SIG-M5 (cell line): ENCODE measurements at places on chromosomes 7 and 10.

DNA sequence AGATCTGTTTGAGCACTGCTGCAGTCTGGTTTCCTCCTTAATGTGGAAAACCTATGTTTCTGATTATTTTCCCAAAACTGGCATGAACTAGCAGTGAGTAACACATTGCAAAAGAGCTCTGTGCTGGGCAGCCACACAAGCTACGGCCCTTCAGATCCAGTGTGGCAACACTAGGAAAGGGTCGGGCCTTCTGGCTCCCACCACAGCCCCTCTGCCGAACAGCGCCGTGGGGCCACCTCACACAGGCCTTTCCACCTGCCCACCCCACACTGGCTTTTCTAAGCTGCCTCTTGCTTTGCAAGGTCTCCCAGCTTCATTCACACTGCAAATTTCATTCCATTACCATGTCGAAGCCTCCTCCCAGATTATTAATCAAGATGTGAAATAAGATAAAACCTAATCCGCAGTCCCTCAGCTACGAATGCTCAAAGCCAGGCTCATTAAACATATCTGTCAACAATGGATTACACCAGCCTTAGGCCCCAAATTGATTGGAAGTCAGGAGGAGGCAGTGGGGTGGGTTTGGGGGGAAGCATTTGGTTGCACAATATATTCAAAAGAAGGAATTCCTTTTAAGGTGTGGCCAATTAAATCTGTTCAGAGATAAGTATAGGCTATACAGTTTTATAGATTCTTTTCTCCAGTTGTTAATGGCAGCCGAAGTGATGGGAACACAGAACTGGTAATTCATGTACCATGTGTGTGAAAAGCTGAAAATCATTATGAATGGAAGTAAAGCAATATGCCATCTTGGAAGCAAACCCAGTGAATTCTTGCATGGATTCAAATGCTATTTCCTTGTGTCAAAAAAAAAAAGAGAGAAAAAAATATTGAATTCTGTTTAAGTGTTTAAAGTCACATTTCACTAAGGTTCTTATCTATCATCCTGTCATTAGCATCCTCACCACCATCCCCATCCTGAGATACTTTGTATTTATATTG is 223.7 kb downstream of the MTERF1 start:
- no peak for DNase-seq

DNA sequence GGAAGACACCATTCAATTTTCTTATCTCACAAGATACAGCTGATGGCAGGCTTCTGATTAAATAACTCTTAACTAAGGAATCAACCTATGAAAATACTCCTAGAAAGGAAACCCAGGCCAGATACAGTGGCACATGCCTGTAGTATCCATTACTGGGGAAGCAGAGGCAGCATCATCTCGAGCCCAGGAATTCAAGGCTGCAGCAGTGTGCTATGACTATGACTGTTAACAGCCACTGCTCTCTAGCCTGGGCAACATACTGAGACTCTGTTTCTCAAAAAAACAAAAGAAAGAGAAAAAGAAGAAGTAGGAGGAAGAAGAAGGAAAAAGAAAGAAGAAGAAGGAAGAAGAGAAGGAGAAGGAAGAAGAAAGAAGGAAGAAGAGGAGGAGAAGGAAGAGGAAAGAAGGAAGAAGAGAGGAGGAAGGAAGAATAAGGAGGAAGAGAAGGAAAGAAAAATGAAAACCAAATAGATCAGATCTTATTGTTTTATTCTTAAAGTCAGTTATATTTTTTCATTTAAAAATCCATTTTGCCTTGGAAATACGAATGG is 18.0 kb downstream of the DPY19L1 start:
- no peak for DNase-seq

DNA sequence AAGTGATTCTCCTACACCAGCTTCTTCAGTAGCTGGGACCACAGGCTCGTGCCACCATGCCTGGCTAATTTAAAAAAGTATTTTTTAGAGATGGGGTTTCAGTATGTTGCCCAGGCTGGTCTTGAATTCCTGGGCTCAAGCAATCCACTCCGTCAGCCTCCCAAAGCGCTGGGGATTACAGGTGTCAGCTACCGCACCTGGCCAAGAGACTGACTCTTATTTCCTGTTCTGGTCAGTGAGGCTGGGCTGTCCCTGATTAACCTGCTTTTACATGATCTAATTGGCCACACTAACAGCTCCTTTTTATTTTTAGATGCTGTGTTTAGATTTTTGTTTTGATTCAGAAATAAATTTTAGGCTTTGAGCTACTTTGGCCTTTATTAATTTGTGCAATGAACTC is 203.9 kb downstream of the NXPH1 start:
- DNase-seq: no peak

GRCh38 chr7:117796889-117797288 is 76.4 kb downstream of the CTTNBP2 start:
- DNase-seq: no peak

DNA sequence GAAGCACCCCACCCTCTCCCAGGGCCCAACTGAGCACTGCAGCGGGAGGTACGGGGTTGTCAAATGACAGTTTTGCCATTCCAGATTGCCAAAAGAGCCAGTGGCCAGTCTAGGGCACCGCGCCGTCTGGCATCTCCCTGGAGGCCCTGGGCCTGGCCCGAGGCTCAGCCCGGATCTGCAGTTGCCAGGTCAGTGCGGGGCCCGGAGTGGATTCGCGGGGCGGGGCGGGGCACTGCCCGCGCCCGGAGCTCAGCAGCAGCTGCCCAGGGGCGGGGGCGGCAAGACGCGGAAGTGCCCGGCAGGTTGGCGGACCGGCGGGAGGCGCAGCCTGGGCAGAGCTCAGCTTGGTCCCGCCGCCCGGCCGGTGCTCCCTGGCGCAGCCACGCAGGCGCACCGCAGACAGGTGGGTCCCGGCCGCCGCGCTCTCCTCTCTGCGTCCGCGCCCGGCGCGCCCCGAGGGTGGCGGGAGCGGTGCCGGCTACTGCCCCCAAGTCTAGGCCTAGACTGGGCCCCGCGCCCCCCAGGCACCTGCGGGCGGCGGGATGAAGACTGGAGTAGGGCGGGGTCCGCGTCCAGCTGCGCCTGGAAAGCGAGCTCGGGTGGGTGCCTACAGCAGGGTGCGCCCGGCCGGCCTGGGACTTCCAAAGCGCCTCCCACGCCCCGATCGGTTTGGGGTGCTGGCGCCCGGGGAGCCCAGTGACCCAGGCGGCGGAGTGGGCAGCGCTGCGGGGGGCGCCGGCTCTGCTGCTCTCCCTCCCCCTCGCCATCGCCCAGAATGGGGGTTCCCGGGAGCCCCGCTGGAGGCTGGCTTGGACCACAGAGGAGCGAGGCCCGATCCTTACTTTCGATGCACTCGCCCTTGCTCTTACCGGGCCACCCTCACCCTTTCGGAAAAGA is at the start of gene IRF5:
TSS of gene IRF5 (plus strand) at position 281 of the 897 bp plus-strand sequence. CDS start 4,155 bp downstream, outside the sequence.
- DNase-seq: no peak

DNA sequence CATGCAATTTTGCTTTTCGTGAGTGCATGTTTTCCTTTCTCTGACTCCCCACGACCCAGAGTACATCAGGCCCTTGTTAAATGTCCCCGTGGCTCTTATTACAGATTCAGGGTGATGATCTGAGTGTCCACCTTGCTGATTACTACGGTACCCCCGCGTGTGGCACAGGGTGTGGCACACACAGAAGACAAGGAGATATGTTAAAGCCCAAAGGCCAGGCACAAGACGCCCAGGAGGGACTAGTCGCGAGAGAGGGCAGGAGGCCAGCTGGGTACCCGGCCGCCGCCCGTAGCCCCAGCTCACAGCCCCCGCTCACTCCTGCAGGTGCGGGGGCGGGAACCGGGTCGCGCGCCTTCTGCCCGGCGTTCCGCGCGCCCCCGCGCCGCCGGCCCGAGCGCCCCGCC is 281 bp upstream of the EXOC6 start:
- no peak for DNase-seq

DNA sequence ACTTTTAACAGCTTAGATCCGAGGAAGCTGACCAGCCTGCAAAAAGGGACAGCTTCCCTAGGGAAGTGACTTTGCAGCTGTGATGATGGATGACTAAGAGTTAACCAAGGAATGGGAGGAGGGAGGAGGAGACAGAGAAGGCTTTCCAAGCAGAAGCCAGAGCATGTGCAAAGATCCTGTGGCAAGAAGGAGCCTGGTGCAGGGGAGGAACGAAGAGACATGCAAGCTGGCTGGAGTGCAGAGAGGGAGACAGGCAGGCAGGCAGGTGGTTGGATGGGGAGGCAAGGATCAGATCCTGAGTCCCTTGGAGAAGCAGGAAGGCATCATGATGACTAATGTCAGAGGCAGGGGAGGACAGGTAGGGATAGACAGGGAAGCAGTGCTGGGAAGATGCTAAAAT is 148.8 kb downstream of the PFKFB3 start:
- DNase-seq: no peak

DNA sequence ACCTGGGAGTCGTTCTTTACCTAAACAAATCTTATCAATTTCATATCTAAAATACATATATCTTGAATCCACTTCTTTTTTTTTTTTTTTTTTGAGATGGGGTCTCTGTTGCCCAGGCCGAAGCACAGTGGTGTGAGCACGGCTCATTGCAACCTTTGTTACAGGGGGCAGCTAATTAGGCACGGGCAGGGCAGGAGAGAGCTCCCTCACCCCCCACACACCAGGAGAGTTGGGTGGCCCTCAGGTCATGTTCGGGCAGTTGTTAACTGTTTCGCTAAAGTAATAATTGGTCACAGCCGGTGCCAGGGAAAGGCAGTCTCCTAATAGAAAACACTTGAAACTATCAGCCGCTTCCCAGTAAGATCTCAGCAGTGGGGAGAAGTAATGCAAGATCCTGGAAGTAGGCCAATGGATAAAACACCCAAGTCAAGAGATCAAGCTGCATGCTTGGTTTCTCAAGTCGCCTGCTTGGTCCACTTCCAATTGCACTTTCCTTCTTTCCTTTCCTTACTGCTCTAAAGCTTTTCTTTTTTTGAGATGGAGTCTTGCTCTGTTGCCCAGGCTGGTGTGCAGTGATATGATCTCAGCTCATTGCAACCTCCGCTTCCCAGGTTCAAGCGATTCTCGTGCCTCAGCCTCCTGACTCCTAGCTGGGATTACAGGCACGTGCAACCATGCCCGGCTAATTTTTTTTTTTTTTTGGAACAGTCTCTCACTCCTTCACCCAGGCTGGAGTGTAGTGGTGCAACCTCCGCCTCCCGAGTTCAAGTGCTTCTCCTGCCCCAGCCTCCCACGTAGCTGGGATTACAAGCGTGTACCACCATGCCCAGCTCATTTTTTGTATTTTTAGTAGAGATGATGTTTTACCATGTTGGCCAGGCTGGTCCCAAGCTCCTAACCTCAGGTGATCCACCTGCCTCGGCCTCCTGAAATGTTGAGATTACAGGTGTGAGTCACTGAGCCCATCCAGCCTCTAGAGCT is 21.3 kb upstream of the EFCAB10 start:
- no peak for DNase-seq

DNA sequence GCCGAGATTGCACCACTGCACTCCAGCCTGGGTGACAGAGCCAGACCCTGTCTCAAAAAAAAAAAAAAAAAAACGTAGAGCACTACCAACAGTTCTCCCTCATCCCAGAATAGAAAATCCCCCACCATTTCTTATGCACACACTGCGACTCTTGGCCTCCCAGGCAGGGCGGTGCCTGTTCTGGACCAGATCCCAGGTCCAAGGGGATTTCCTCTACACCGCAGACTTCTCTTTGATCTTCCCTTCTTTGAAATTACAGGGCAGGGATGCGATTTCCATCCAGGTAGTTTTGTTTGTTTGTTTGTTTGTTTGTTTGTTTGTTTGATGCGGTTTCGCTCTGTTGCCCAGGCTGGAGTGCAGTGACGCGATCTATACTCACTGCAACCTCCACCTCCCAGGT is 91.8 kb downstream of the SEPTIN14 start:
- no peak for DNase-seq

DNA sequence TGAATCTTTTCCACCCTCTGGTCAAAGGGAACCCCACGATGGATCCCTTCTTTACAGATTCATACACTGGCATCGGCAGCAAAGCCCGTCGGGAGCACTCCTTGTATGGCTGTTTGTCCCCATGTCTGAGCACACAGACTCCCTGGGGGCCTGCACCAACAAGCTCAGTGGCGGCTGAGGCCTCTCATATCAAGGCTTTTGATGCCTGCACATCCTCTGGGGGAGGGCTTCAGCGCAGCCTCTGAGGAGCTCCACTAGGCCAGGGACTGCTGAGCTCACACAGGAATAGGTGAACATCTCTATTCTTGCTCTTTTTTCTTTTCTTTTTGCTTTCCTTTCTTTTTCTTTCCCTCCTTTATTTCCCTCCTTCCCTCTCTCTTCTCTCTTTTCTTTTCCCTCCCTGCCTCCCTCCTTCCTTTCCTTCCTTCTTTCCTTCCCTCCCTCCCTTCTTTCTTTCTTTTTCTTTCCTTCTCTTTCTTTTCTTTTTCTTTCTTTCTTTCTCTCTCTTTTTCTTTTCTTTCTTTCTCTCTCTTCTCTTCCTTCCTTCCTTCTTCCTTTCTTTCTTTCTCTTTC is 174.6 kb downstream of the CCDC3 start:
- DNase-seq: no peak

DNA sequence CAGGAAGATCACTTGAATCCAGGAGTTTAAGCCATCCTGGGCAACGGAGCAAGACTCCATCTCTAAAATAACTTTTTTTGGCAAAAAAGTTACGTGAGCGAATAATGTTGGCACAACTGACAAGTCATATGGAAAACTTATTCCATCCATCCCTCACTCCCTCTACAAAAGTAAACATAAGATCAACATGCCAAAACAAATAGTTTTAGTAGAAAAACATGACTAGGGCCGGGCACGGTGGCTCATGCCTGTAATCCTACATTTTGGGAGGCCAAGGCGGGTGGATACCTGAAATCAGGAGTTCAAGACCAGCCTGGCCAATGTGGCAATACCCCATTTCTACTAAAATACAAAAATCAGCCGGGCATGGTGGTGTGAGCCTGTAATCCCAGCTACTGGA is 25.6 kb downstream of the SLC25A16 start:
- no peak for DNase-seq

GRCh38 chr10:133459454-133460207 is 5.9 kb downstream of the SCART1 start:
- no peak for DNase-seq

DNA sequence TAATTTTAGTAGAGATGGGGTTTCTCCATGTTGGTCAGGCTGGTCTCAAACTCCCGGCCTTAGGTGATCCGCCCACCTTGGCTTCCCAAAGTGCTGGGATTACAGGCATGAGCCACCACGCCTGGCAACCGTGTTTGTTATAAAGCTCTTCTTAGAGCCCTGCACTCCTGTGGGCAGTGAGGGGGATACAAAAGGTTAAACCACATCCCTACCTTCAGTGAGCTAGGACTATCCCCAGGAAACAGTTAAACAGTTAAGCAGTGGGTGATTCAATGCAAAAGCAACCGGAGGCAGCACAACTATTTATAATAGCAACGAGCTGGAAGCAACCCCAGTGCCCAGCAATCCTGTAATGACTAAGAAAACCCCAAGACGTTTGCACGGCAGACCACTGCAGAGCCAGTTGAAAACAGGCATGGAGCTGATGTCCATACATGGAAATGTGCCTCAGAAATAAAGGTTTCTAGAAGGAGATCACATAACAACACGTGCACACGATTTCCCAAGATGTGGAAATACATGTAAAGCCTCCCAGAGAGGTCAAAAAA is 107.2 kb upstream of the LYZL2 start:
- DNase-seq: peak; percentile 23

GRCh38 chr10:114631090-114631665 is 26.9 kb downstream of the ABLIM1 start:
- no peak for DNase-seq

- DNase-seq: no peak
Observed at GRCh38 chr10:31426401-31426800, 107.4 kb downstream of the ZEB1 start.
